Suppressor macrophage (primary cell): ENCODE measurements at places on chromosomes 2 and 18.

GRCh38 chr18:36132756-36133155 is 3.1 kb downstream of the ELP2 start:
- no peak for DNase-seq

DNA sequence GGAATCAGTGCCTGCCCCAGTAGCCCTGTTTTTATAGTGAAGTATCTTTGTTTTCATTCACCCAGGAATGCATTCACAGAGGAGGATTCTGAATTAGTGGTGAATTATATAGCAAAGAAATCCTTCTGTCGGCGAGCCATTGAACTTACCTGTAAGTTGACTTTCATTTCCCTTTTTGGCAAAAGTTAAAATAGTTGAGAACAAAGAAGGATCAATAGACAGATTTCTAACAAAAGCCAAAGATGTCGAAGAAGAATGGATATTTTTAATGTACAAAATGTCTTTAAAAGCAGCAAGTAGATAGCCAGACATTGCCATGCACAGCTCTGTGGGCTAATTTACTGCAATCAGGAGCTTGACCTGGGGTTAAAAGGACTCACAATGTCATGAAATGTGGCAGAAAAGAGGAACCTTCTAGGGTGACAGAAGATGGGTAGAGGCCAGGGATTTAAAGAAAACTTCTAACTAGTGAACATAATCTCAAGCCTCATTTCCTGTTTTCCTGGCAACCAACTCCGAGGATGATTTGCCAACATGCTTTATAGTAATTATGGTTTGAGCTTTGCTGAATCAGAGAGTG is 53.8 kb upstream of the TMEM87B start:
- DNase-seq = peak; percentile 80

- no peak for DNase-seq
These were observed 50.2 kb downstream of the NFATC1 start for GRCh38 chr18:79445696-79446561.

GRCh38 chr2:53865264-53865663 is 5.5 kb upstream of the GPR75 start:
- no peak for DNase-seq

GRCh38 chr2:1972422-1972821 is 228.1 kb upstream of the PXDN start:
- no peak for DNase-seq

DNA sequence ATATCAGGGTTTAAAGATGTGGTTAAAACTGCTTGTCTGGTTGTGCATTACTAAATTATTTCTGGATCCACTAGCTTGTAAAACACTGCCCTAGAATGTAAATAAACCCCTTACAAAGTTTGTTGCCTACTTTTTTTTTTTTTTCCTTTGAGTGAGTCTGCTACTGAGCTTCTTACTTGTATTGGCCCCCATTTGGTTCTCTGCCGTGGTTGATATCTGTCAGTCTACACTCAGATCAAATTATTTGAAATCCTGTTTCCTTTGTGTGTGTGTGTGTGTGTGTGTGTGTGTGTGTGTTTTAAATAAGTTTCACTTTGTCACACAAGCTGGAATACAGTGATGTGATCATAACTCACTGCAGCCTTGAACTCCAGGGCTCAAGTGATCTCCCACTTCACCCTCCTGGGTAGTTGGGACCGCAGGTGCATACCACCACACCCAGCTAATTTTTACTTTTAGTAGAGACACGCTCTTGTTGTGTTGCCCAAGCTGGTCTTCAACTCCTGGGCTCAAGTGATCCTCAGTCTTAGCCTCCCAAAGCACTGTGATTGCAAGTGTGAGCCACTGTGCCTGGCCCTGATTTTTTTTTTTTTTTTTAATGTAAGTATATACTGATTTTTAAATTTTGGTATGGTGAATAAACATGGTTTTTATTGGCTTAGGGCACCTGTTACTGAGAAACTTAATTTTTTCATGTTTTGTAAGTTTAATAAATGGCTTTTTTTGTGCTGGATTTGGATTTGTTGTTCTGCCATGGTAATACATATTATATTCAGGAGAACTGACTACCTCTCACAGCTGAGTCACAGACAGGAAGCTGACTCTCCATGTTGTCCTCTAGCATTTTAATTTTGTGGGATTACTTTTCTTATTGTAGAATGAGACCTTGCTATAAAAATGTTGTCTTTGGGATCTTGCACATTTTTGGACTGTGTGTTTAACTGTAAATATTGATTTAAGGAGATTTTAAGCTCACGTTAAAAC is 48.5 kb downstream of the MAP4K4 start:
- no peak for DNase-seq
